ENCODE measurements at places on chromosomes 11 and 22.

- DNase-seq, result no peak
Observed at GRCh38 chr22:19767427-19768341, 7.1 kb downstream of the TBX1 start.

GRCh38 chr11:73612601-73613140, 14.8 kb upstream of the FAM168A start:
- no peak for DNase-seq

- no peak for DNase-seq
Observed at GRCh38 chr11:96272529-96273222, 70.3 kb downstream of the MAML2 start.

- DNase-seq, result no peak
Observed at GRCh38 chr11:70156291-70157037, 46.6 kb upstream of the FADD start.

DNA sequence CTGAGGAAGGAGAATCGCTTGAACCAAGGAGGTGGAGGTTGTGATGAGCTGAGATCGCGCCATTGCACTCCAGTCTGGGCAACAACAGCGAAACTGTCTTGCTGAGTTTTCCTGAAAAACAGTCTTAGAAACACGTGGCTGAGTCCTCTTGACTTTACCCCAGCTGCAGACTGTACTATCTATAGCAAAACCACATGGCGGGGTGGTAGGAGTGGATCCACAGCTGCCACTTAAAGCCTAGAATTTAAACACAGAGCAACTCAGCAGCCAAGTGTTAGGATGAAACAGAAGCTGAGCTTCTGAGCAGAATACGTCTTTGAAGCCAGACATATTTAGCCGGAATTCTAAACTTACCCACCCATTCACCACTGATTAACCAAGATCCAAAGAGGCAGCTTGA, 14.1 kb downstream of the PATZ1 start:
- DNase-seq, result no peak

GRCh38 chr11:2558861-2559526, 114.2 kb downstream of the KCNQ1 start:
- no peak for DNase-seq

GRCh38 chr11:118896472-118896913, 12.8 kb downstream of the CXCR5 start:
- no peak for DNase-seq

GRCh38 chr22:43397766-43398165, 14.0 kb upstream of the MPPED1 start:
- no peak for DNase-seq

GRCh38 chr22:27381552-27381951, 420.0 kb downstream of the MN1 start:
- DNase-seq, result no peak

- no peak for DNase-seq
Observed at GRCh38 chr22:29795663-29796062, 28.5 kb downstream of the UQCR10 start.

DNA sequence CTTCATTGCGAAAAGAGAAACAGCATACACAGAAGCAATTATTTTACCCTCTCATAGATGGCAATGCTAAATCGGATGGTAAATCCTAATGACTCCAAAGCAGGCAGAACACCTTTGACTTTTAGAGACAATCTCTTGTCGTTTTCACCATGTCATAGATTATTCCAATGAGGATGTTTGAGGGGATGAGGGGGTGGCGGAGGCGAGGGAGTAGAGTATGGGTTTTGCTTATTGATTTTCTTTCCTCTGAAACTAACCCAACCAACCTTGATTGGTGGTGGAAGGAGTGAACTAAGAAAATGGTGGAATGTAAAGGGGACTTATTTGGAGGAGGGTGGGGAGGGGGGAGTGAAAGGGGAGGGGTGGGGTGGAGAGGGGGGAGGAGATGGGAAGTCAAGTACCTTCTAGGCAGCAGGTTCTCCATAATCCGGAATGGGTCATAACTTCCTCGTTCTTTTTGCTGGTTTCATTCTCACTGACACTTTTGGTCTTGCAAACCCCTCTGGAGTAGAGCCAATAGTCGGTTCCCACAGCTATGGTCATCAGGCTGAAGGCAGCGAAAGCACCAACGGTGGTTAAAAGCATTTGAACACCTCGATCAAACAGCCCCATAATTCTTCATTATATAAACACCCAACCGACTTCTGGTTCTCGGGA, 1.5 kb downstream of the CACNG2 start:
- DNase-seq, result peak; percentile 1

DNA sequence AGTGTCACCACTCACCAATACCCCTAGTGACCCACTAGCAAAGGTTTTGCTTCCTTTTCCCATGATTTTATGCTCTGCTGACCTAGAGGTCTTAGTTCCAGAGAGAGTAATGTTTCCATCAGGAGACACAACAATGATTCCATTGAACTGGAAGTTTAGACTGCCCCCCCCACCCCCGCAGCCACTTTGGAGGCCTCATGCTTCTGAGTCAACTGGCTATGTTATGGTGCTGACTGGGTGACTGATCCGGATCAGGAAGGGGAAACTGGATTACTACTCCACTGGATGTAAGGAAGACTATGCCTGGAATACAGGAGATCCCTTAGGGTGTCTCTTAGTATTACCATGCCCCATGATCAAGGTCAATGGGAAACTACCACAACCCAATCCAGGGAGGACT, 633.6 kb downstream of the OPCML start:
- DNase-seq, result no peak

GRCh38 chr11:10514202-10514601, 26.8 kb downstream of the RNF141 start:
- DNase-seq, result no peak

DNA sequence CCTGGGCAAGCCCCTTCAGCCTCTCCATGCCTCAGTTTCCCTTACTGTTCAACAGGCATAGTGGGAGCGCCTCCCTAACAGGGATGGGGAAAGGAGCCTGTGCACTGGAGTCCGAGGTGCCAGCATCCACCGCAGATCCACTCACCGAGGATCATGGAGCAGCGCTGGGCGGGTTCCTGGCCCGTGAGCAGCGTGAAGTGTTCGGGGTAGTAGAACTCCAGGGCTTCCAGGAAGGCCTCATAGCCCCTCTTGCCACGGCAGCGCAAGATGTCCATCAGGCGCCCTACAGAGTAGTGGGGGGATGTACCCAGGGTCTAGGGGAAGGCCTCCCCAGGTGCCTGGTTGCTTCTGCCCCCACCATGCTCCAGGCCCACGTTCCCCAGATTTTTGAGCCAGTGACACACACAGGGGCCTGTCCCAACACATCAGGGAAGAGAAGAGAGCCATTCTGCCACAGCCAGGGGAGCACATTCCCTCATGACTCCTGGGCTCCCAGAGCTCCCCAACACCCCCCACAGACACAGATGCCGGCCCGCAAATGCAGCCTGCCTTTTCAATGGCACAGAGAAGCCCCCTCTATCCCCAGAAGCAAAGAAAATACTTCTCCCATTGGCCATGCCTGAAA, 1.3 kb downstream of the CARD10 start:
- no peak for DNase-seq

All from NCI-H345 (cell line).